GM13977 (cell line): ENCODE measurements at places on chromosomes 6 and 20.

- DNase-seq, result no peak
Observed at GRCh38 chr6:157222201-157222981, 100.9 kb downstream of the TMEM242 start.

- no peak for DNase-seq
Observed at GRCh38 chr6:148128014-148128730, 214.5 kb upstream of the SASH1 start.

DNA sequence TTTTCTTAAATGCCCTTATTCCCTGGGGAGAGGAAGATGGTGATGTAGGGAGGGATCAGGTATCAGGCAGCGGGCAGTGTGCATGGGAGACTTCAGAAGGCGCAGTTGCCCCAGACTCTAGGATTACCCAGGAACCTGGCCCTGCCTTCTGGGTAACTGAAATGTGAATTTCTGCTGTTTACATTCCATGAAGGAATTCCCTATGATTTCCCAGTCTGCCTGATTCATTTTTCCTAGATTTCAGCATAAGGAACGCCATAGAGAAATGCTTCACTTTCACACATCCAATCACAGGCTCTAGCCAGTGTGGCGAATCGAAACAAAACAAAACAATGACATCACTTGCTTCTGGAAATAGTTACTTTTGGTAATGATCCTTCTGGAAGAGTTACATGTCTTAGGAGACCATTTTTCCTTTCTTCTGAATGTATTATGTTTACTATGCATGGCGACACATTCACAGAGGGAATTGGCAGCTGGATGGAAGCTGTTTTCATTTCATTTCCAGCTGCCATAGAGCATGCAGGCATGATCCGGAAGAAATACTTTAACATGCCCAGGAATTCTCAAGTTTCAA, 33.3 kb downstream of the LRP11 start:
- no peak for DNase-seq

- DNase-seq, result no peak
Observed at GRCh38 chr20:59723108-59723500, 118.8 kb downstream of the PHACTR3 start.

DNA sequence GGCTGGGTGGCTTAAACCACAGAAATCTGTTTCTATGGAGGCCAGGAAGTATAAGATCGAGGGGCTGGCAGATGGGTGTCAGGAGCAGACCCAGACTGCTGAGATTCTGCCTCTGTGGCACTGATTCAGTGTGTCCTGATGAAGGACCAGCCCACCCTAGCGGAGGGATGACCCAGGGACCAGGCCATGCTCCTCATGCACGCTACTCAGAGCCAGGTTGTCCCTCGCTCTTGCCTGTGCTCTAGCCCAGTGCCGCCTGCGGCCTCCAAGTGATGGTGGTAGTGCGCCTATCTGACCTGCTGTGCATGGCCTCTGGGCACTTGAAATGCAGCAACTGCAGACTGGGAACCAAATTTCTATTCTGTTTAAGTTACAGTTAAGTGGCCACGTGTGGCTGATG, 13.1 kb upstream of the APMAP start:
- DNase-seq, result no peak

DNA sequence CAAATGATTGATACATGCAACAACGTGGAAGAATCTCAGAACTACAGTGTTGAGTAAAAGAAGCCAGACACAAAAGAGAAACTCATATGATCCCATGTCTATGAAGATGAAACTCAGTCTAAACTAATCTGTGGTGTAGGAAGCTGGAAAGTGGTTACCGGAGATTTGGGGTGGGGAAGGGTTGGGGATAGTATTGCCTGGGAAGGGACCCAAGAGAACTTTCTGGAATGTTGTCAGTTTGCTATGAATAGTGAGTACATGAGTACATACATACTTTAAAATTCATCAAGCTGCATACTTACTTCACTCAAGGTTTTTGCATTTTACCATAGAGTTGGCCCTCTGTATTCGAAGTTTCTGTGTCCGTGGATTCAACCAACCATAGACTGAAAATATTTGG, 106.0 kb downstream of the SAMD5 start:
- no peak for DNase-seq

DNA sequence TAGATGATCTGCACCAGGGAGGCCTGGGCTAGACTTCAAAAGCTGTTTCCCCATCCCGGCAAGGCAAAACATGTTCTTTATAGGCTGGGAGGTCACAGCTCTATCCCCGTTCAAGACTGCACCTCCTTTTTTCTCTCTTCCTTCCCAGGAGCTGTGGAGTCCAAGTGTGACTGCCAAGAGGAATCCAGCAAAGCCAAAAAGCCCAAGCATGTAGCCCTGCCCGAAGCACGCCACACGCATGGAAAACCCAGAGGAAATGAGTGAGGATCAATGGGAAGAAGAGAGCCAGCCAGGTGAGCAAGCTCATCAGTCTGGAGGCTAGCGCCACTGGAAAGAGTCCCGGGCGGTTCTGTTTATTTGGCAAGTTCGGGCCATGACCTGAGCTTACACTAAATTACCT, 240.4 kb downstream of the PRL start:
- no peak for DNase-seq

DNA sequence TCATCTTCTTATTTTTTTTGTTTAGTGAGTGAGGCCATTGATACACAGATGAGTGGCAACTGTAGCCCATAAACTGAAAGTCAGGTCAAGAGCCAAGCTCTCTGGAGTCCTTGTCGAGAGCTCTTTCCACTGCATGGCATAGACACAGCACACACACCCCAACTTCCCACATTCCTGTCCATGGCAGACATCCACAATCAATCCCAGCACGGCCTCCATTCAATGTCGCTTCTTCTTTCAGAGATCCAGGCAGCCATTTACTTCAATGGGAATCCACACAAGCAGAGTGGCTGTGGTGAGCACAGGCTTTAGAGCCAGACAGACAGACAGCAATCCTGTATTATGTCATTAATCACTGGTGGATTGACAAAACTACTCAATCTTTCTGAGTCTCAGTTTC, 34.9 kb upstream of the ECI2 start:
- DNase-seq, result no peak

DNA sequence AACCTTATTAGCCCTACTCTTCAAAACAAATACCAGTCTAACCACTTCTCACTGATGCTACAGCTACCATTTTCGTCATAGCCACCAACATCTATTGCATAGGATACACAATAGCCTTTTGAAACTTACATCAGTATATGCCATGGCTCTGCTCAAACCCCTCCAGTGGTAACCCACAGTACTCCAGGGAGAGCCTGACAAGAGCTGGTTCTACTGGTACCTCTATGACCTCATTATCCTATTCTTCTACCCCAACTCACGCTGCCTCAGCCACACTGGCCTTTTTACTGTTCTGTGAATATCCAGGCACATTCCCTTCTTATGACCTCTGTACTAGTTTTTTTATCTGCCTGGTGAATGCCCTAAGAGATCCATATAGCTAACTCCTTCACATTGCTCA, 157.6 kb downstream of the ARHGAP18 start:
- DNase-seq, result no peak

DNA sequence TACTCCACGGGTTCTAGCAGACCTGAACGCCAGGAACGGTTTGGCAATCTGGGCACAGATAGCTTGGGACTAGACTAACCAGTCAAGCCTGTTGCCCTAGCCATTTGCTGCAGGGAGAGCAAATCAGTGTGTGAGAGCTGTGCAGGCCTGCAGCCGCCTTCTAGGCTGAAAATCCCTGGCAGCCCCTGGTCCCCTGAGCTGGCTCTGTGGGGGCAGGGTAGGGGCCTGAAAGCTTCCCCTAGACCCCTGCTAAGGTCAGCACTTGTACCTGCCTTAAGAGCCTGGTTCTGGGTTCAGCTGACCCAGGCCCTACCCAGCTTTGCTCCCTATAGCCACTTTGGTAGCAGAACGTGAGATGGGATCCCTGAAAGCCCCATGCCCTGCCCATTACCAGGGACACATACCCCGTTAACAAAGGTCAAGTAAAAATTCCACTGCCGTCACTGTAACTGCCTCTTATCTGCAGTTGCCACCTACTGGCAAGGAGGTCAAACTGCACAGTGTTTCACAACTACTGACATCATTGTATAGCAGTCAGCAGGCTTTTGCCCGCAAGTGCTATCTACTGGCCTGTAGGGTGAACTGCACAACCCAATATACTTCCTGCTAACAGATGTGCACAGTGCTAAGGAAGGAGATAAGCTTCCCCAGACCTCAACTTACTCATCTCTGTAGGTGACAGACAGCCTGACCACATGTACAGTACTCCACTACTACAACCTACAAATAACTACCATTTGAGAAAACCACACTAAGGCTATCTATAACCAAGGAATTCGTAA, 95.1 kb upstream of the OLIG3 start:
- DNase-seq, result peak; percentile 62
